Aorta (tissue), 5 donors: ENCODE measurements at places on chromosomes 11 and 22. TPM values are rescaled to one million over a fixed set of nuclear protein-coding genes. Genes with fewer than 3 reads are reported as not detected.

Gene C11orf87
- total RNA-seq = not detected

GRCh38 chr22:24819911-24820461 lies 14.0 kb downstream of the SGSM1 start:
- peak; percentile 81 for DNase-seq

GRCh38 chr11:120629407-120630080 lies 118.0 kb downstream of the GRIK4 start:
- DNase-seq = no peak

DNA sequence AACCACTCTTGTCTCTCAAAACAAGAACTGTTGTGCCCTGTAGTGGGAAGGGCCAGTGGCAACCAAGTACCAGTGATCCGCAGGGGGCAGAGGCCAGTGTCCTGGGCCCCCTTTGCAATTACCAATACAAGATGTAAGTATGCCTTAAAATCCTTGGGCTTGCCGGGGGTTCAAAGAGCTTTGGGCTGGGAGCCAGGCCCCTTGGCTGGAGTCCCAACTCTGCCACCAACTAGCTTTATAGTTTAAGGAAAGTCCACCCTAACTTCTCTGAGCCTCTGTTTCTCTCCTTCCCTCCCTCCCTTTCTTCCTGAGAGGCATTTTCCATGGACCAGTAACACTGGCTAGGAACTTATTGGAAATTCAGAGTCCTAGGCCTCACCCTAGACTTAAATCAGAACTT lies 15.5 kb downstream of the CLMP start:
- no peak for DNase-seq

Gene HORMAD2
- not detected for total RNA-seq
